ENCODE measurements at places on chromosomes 1 and 21.

DNA sequence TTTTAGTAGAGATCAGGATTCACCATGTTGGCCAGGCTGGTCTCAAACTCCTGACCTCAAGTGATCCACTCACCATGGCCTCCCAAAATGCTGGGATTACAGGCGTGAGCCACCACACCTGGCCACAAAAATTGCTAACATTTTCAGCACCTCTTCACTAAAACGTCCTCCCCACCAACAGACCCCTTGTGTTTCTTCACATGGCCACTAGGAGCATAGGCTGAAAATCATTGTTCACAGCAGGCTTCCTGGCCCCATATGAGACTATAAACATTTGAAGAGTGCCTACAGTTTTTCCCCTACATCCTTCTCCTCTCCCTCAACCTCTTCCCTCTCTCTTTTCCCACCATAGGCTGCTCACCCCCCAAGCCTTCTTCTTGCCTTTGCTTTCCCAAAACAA, 28.0 kb upstream of the SFPQ start:
- no peak for DNase-seq

DNA sequence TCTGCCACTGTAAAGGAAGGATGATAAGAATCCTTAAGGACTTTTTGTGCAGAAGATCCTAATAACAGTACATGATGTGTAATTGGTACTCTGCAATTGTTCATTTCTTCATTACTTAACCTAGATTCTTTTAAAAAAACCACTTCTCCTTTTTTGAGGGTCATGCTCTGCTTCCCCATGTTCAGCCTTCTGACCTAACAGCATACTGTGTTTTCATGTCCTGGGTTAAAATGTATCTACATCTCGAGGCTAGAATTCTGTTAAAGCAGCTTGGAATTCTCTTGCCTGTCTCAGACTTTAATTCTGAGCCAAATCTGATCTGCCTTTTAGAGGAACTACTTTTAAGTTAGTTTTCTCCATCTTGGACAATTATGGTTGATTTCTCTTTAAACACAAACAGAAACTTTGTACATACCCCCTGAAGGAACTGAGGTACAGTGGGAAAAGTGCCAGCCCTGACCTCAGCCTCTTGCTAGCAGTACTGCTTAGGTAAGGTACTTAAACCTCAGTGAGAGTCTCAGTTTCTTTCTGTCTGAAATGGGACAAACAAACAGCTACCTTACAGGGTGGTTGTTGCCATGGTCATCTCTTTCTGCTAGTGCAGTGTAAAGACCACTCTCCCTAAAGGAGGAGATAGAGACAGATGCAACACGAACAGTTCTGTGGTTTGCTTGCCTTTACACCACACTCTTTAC, 103.2 kb upstream of the DYNLT5 start:
- no peak for DNase-seq

DNA sequence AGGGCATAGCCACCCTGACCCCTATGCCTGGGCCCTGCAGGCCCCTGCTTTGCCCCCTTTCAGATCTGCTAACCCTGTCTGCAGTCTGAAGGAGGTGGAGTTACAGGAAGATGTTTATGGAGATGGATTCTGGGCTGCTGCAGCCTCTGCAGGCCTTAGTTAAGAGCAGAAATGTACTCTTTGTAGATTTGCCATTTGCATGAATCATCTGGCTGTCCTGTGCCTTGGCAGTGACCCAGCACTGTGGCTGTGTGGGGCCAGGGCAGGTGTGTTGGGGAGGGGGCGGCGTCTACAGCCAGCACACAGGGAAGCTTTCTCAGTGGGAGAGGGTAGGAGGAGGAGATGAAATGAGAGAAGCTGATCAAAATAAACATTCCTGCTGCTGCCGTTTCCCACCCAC, 867.3 kb downstream of the PLA2G4A start:
- no peak for DNase-seq

DNA sequence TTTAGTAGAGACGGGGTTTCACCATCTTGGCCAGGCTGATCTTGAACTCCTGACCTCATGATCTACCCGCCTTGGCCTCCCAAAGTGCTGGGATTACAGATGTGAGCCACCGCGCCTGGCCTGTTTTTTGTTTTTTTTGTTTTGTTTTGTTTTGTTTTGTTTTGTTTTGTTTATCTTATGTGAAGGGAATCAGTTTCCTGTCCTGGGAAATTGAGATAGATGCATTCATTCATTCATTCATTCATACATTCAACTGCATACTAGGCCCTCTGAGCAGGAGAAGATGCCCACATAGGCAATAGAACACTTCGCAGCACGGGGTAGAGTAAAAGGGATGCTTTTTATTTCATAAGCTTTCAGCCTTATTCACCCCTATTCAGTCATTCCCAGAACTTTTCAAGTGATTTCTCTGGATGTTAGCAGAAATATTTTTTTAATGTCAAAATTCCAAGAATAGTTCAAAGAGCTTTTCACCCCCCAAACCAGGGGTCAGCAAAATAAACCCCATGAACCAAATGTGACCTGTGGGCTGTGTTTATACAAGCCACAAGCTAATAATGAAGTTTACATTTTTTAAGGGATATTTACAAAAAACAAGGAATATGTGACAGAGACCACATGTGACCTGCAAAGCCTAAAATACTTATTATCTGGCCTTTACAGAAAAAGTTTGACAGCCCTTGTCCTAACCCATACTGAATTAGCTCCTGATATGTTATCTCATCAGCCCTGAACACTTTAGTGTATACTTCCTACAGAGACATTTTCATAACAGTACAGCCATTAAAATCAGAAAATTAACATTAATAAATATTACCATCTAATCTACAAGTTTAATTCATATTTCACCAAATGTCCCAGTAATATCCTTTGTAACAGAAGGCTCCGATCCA, 127.1 kb downstream of the MAST2 start:
- no peak for DNase-seq

DNA sequence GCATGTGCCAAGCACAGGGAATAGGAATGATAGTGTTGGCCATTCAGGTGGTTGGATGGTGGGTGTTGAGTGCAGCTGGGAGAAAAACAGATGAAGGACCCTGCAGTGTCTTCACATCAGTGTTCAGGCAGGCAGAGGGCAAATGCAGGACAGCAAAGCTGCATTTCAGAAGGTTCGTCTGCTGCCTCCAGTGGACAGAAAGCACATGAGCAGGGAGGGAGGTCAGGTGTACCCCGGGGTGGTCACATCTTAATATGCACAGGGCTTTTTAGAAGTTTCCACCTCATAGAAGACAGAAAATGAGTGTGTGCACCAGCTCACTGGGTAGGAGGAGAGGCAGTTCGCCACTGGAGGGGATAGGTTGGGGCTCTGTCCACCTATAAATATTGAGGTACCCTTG, 184.9 kb downstream of the SLC35F3 start:
- no peak for DNase-seq

DNA sequence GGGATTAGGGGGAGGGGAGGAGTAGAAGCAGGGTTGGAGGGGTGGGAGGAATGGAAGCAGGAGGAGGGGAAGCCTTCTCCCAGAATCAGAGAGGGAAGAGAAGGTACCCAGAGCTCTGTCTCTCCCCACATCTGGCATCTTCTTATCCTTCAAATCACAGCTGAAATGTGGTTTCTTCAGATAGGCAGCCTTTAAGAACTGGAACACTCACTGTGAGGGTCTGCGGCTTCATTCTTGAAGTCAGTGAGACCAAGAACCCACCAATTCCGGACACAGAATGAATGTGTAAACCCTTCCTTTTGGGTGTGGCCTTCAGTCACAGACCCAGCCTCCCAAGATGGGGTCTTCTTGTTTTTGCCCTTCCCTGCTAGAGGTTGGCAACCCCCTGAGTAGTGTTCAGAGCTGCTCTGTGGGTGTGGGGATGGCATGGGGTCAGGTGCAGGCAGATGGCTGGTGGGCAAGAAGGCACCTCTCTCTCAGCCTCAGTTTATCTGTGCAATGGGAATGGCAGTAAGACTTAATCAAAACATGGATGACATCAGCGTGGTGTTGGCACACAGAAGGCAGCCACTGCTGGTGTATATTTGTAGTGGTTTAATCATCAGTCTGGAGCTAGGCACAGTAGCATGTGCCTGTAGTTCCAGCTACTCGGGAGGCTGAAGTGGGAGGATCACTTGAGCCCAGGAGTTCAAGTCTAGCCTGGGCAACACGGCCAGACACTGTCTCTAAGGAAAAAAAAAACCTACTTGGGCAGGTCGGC, 7.2 kb downstream of the FAAH start:
- no peak for DNase-seq
